Stimulated activated CD8-positive, alpha-beta memory T cell treated with anti-CD3 and anti-CD28 coated beads, Interleukin-15, amount 100 ng/mL, for 1 hour (primary cell): ENCODE measurements at places on chromosomes 6 and 20.

DNA sequence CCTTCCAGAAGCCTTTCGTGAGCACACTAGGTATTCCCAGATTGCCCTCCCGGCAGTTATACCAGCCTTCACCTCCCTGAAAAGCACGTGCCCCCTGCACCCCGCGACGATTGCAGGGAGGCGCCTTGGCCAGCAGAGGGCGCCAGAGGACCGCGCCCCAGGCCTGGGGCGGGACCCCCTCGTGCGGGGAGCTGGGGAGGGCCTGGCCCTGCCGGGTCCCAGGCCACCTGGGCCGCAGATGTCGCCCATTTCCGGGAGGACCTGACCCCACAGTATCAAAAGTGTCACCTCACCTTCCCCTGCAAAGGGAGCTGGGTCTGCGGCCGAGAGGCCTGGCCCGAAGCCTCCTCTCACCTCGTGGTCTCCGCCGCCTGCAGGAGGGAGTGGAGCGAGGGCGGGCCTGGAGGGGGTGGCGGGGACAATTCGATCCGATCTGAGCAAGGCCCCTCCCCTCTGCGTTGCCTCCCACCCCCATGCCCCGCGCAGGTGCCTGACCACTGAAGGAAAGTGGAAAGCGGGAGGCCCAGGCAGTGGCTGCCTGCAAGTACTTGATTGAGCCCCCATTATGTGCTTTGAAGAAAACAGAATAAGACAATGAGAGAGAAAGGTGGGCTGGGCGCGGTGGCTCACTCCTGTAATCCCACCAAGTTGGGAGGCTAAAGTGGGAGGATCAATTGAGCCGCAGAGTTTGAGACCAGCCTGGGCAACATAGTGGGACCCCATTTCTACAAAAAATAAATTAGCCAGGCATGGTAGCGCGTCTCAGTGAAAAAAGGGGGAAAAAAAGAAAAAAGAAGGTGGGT is 3.5 kb upstream of the SNAI1 start:
- peak; percentile 30 for DNase-seq

DNA sequence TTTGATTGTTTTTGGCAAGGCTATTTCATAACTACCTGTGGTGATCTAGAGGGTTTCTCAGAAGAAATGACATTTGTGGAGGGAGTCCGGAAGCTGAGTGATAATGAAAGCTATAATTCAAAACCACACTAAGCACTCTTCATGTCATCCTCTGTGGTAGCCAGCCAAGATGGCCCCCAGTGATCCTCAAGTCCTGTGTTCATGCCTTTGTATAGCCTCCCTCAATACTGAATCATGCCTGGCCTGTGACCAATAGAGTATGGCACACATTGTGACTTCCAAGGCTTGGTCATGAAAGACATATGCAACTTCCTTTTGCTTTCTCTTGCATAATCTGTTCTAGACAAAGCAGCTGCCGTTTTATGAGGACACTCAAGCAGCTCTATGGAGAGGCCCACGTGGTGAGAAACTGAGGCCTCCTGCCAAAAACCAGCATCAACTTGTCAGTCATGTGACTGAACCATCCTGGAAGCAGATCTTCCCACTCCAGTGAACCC is 12.8 kb upstream of the DNAAF9 start:
- DNase-seq: no peak

DNA sequence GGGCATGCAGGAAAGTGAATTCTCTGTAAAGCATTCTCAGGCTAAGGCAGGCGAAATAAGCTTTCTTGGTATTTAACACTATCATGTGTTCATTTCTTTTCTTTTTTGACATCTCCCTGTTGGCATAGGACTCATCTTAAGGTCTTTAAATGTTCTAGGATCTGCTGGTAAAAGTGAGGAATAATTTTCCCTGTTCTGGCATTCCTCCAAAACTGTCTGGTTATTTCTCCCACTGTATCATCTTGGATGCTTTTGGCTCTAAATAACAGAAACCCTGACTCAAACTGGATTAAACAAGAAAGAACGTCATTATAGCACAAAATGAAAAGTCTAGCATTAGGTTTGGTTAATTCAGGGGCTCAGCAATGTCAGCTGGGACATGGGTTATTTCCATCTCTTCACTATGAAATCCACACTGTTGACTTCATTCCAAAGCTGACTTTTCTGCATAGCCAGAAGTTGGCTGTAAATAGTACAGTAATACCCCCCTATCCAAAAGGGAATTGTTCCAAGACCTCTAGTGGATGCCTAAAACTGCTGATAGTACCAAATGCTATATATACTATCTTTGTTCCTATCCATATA is 37.9 kb upstream of the SNAP25 start:
- DNase-seq: no peak

DNA sequence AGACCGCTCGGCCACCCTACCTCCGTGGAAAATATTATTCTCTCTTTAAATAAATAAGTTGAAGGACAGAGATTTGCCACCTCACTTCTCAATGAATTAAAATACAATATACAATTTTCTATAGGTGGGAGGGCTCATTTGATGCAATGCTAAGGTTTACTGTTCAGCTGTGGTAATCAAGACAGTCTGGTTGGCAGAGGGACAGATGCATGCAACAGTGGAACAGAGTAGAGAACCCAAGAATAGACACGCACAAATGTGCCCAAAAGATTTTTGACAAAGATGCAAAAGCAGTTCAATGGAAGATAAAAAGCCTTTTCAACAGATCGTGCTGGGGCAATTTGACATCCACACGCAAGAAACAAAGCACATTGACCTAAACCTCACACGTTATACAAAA is 145.2 kb downstream of the CEBPB start:
- DNase-seq: no peak

GRCh38 chr20:64236137-64237088 is 19.1 kb upstream of the PCMTD2 start:
- DNase-seq: no peak

- no peak for DNase-seq
These were observed 28.9 kb upstream of the ASF1A start for GRCh38 chr6:118865100-118865391.

DNA sequence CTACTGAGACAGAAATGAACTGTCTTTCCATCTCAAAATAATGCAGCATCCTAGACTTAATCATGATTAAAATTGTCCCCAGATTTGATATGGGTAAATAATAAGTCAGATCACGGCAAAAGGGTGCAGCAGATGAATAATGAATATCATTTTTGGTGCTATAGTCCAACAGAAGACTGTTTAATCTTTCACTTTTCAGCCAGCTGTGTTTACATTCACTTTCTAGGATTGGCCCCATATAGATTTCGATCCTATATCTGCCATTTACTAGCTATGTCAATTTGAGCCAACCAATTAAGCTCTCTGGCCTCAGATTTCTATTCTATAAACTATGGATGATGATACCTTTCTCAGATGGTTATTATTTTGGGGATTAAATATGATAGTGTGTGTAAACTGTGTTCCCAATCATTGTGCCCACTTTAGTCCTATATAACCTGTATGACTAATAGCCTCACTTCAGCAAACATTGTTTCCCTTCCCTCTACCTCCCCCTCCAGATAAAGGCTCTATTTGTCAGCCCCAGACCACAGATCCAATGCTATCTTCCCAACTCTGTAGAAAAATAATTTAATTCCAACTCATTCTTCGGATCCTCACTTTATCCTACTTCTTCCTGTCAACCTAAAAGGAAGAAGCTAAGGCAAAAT is 53.6 kb upstream of the NT5E start:
- DNase-seq: no peak
